ENCODE measurements at places on chromosomes 5 and 9.

GRCh38 chr9:37149666-37150308 lies 29.4 kb downstream of the ZCCHC7 start:
- no peak for DNase-seq

- DNase-seq = no peak
Measured at GRCh38 chr9:105331160-105331559, 86.7 kb downstream of the SLC44A1 start.

DNA sequence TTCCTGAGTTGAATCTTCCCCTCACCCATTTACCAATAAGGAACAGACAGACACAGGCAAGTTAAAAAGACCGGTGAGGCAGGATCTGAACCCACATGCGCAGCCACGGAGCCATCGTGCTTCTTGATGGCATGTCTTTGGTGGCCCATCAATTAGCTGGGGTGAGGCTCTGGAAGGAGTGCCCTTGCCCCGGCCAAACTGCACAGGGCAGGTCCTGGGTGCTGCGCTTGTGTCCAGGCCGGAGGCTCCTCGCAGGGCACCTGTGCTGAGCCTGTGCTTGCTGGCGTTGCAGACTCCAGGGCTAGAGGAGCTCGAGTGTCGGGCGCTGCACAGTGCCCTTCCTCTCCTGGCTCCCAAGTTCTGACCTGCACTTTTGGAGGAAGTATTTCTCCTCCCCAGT lies 66.4 kb downstream of the PSMB7 start:
- no peak for DNase-seq

GRCh38 chr5:107670932-107671741 lies at the start of gene EFNA5:
EFNA5 (minus strand) TSS chr5:107670937.
- DNase-seq = peak; percentile 64

DNA sequence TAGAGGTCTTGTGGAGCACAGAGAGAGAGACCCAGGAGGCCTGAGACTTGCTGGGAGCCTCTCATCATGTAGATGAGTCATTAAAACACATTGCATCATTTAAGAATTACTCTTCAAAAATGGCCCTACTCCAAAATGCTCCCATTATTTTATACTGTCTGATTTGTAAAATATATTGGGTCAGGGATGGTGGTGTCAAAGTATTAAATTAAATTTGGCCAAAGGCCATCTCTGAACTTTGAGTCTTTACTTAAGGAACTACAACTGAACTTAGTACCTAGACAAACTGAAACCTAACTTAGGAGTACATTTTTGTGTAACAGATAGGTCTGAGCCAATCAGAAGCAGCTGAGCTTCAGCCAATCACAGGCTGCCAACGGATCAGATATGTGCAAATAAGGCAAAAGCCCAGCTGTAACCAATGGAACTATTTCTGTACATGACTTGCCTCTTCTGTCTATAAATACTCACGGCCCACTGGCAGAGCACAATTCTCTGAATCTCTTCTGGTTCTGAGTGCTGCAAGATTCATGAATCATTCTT lies 657.2 kb downstream of the TLE1 start:
- DNase-seq = no peak

- DNase-seq = no peak
Measured at GRCh38 chr5:103774721-103775120, 212.1 kb upstream of the NUDT12 start.

DNA sequence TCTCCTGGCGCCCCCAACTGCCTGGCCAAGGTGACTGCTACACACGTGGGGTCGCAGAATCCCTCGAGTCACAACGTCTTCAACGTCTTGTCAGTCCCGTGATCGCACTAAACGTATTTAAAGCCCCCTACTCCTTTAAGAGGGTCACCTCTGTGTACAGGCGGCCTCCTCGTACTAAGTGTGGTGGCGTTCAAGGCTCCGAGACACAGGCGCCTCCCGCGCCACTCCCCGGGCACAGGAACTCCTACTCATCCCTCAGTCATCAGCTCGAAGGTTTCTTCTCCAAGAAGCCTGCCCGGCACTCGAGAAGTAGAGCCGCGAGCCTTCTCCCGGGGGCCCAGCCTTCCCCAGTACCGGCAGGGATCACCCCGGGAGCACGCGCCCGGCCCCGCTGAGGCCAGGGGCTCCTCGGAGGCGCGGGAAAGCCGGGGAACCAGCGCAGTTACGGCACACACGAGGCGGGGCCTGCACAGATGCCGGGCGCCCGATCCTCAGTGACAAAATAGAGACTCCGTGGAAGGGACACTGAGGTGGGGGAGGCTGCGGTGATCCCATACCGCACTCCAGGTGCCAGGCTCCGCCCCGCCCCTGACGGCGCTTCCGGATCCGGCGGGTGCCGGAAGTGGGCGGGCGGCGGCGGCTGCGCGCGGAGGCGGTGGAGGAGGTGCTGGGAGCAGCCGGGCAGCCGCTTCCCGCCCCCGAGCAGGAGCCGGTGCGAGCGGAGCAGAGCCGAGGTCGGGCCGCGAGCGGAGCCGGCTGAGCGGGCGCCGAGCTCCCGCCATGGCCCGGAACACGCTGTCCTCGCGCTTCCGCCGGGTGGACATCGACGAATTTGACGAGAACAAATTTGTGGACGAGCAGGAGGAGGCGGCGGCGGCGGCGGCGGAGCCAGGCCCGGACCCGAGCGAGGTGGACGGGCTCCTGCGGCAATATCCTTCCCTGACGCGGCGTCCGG lies 6.9 kb downstream of the ARPC5L start:
- DNase-seq = peak; percentile 93

- DNase-seq = no peak
Measured at GRCh38 chr5:66840511-66841013, 244.4 kb downstream of the MAST4 start.

- no peak for DNase-seq
Measured at GRCh38 chr9:112754578-112754977, 4.0 kb downstream of the SNX30 start.

- no peak for DNase-seq
Measured at GRCh38 chr5:56988490-56988889, 36.6 kb upstream of the MIER3 start.

GRCh38 chr9:109199676-109200075 lies 32.6 kb upstream of the FRRS1L start:
- DNase-seq = no peak

GRCh38 chr9:38057416-38058195 lies 11.4 kb downstream of the SHB start:
- DNase-seq = no peak

DNA sequence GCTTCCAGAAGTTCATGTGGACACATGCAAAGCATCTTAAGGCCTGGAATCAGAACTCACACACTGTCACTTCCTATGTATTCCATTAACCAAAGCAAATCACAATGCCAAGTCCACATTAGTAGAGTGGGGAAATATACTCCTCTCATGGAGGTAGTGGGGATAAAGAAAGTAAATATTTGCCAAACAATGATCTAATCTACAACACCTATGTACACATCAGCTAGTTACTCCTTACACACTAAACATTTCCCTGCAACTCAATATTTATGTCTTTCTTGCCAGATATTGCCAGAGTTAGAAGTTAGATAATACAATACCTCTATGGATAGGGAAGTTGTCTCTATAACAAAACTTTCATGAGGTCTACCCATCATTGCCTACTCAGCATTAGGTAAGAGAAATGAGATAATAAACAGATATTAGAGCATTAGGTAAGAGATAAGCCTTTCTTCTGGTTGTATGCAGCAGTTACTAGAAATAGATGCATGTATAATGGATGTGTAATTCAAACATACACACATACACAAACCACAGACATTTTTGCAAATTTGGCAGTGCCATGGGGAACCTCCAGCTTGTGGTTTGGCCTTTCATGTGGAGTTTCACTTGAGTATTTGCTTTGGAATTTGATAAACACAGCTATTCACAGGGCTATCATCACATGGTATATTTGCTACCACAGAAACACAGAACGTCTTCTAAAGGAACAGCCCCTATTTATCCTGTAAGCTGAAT lies 196.5 kb downstream of the TLE1 start:
- no peak for DNase-seq

DNA sequence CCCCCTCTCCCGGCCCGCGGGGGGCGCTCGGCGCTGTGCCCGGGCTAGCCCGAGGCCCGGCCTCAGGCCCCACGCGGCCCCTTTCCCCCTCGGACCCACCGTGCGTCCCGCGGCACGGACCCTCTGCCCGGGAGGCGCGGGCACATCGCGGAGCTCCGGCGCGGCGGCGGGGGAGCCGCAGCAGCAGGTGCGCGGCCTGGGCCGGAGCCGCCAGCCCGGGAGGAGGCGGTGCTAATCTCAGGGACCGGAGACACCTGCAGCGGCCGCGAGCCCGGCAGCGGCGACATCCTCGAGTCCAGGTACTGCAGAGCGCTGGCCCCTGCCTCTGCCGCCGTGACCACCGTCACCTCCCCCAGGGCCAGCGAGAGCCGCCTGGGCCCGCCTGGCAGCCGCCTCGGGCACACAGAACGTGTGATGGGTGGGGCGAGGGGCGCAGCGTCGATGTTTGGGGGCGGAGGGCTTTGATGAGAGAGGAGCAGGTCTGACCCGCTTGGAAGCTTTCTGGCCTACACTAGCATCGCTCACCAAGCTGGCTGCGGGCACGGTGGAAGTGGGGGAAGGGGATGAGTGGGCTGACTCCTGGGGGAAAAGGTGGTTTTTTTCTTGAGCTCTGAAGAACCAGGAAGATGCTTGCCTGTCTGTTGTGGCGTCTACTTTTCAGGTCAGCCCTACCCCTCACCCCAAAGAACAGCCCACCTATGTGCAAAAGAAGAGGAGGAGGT lies 524 bp downstream of the CYFIP2 start:
- peak; percentile 53 for DNase-seq

- no peak for DNase-seq
Measured at GRCh38 chr9:136336156-136336870, 9.0 kb downstream of the GPSM1 start.

DNA sequence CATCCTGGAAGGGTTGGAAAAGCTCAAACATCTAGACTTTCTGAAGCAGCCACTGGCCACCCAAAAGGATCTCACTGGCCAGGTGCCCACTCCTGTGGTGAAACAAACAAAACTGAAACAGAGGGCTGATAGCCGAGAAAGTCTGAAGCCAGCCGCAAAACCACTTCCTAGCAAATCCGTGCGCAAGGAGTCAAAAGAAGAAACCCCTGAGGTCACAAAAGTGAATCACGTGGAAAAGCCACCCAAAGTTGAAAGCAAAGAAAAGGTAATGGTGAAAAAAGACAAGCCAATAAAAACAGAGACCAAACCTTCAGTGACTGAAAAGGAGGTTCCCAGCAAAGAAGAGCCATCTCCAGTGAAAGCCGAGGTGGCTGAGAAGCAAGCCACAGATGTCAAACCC lies 87.6 kb downstream of the MAP1B start:
- no peak for DNase-seq

DNA sequence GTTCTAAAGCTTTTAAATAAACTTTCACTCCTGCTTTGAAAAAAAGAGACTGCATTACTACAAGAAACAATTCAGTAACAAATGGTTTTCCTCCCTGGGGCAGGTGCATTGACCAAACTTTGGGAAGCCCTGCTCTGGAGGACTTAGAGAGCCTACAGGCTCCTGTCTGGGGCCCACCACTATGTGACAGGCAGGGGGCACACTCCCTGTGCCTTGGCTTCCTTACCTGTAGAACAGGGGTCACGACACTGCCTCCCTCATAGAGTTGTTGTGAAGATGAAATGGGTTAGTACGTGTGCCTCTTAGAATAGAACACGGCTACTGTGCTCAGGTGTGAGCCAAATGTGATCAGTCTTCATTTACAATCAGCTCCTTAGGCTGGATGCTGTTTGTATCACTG lies 130.1 kb downstream of the GPBP1 start:
- DNase-seq = no peak

GRCh38 chr5:56557198-56557597 lies 258.2 kb upstream of the MAP3K1 start:
- DNase-seq = no peak

- DNase-seq = no peak
Measured at GRCh38 chr9:137705443-137705863, 86.6 kb downstream of the EHMT1 start.

- DNase-seq = no peak
Measured at GRCh38 chr5:26148569-26149107, 889.7 kb downstream of the CDH9 start.

GRCh38 chr5:68554571-68555279 lies 339.2 kb downstream of the PIK3R1 start:
- peak; percentile 66 for DNase-seq

DNA sequence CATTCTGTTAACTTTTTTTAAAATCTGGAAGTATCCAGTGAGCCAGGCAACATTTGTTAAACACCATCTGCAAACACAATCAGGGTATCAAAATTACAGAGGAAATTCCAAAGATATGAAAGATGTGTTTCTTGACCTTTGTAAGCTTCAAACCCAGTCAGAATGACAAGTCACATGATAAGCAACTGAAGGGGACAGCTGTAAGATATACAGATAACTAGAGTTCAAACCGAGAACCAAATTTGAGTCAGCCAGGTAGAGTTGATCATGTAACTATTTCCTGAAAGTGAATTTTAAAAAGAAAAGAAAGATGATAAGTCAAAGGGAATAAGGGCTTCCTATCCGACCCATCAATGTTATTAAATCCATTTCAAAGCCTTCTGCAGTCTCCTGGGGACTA lies 196.2 kb downstream of the DEPDC1B start:
- no peak for DNase-seq

DNA sequence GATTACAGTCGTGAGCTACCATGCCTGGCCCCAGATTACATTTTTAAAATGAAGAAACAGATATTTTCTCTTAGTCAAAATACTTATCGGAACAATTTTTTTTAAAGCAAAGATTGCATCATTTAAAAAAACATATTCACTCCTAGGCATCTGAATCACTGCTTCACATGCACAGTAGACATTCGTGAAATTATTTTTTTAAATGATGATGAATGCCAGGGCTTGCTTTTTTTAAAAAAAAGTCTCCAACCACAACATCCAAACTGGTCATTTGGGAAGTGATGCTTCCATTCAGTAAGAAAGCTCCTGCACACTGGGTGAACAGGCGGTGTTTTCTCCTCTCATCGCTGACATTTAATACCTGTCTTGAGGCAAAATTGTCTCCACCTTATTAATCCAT lies 223.0 kb upstream of the DMRT1 start:
- no peak for DNase-seq

DNA sequence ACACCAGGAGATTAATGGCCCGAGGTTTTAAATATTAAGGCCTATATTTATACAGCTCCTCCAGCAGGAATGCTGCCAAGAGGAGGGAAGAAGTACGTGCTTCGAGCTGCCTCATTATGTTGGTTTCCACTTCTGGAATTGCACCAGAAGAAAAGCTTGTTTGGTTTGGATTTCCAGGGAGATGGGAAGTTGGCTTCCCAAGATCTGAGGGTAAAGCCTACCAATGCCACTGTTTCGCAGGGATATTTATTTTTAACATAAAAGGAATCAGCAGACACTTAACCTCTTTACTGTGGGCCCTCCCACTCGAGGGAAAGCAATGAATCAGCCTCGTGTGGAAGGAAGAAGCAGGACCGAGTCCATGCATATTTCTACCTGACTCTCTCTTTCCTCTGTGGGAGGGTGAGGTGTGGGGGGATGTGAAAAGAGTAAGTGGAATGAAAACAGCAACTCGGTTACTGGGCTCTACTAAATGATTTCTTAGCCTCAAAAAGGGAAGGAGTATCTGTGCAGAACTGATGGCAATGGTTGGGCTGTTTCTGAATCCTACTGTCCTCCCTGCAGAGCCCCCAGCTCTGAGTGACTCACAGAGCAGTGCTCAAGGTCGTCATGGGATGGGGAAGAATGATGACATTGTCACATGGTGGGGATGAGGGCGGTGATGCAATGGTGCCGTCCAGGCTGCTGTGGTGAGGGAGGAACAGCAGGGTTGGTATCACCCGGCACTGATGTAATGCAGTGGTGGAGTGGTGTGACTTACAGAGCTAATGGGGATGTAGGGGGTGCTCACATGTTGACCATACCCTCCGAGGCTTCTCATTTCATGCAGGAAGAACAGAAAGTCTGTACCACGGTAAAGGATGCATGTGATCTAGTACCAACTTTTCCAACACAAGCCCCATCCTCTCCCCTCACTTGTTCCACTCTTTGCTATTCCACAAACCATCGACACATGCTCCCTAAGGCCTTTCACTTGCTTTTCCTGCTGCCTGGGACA lies 215.0 kb upstream of the PANK3 start:
- DNase-seq = no peak
